ENCODE measurements at places on chromosomes 12 and 14.
A peak's percentile ranks its signal among the peaks of the same experiment; 100 is the strongest.

DNA sequence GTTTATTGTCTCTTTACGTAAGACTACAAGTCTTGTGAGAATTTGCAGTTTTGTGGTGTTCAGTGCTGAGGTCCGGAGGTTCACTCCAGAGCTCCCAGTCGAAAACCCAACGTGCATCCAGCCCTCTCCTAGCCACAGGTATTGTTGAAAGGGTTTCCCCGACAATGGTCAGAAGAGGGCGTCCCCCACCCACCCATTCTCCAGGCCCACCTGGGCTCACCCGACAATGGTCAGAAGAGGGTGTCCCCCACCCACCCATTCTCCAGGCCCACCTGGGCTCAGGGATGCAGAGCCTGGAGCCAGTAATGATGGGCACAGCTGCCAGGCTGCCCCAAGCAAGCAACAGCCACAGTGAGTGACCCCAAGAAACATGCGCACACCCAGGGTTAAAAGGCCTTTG, 126.8 kb upstream of the EVL start:
- no peak for DNase-seq

DNA sequence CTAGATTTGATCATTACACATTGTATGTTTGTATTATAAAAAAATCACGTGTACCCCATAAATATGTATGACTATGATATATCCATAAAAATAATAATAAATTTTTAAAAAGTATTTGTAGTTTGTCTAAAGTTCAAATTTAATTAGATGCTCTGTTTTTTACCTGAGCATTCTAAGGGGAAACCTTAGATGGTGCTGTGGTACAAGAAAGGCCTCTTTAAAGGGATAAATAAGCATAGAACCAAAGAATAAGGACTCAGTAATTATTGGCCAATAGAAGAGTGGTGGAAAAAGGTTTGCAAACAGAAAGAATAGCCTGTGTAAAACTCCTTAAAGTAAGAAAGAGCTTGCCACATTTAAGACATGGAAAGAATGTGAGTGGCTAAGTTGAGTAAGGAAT, 580.1 kb upstream of the SEL1L start:
- DNase-seq: no peak

- DNase-seq: peak; percentile 38
These were observed 241.4 kb downstream of the BMP4 start for GRCh38 chr14:53715193-53715721.

- peak; percentile 60 for DNase-seq
These were observed 1.8 kb upstream of the ZNF839 start for GRCh38 chr14:102317564-102318248.

- no peak for DNase-seq
These were observed 4.5 kb downstream of the LRRC43 start for GRCh38 chr12:122187466-122187865.

DNA sequence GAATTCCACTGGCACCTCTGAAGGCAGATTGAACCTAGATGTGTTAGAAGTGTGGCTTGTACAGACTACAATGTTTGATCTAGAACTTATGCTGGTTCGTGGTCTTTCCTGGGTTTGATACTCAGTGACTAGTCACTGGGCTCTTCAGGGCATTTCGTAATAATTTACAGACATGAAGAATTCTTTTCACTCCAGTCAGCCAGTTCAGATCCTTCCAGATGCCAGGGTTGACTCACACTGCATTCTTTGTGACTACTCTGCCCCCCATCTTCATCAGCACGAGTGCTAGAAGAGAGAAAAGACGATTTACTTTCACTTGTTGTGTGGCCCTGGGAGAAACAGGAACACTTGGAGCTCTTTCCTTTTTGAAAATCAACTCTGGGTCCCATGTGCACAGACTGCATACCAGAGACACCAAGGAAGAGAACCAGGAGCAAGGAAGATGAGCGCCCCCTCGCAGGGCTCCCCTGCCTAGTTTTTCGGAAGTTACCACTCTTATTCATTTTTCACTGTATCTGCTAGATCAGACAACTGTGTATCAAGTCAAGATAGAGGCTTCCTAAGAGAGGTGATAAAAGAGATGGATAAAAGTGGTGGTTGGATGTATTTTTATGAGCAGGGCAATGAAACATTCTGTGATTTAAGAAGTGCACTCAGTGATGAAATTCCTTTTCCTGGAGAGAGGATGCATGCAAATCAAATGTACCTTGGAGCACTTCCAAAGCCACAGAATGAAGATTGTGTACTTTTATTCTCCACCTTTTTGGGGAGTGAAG, 33.5 kb upstream of the EVL start:
- peak; percentile 32 for DNase-seq

GRCh38 chr12:105190530-105190929, 45.4 kb downstream of the APPL2 start:
- no peak for DNase-seq

- DNase-seq: no peak
These were observed 163.3 kb upstream of the NTF3 start for GRCh38 chr12:5268424-5269210.

GRCh38 chr14:68157971-68158371, 338.4 kb downstream of the RAD51B start:
- DNase-seq: no peak

- no peak for DNase-seq
These were observed 6.9 kb upstream of the KRT6B start for GRCh38 chr12:52458861-52459260.

DNA sequence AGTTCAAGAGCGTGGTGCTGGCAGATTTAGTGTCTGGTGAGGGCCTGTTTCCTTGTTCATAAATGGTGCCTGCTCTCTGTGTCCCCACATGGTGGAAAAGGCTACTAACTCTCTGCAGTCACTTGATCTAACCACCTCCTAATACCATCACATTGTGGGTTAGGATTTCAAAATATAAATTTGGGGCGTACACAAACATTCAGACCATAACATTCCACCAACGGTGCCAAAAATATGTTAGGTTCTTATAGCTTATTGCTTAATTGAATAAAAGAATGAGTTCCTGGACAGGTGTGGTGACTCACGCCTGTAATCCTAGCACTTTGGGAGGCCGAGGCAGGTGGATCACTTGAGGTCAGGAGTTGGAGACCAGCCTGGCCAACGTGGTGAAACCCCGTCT, 3.4 kb upstream of the DYRK2 start:
- DNase-seq: no peak

DNA sequence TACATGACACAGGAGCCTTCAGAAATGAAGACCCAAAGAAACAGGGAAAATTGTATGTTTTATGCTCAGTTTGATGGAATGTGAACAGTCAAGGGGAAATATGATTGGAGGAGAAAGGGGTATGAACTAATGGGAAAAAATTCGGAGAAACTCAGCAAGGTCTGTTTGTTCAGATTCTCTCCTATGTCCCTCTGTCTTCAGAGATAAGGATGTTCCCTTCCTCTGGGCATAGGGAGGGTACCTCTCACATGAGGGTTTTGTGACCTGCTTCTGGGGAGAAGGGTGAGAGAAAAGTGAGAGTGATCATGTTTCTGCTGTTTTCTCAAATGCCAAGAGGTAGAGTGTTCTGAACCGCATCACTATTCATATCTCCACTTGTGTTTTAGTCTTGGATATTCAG, 26.6 kb upstream of the LIMA1 start:
- no peak for DNase-seq

DNA sequence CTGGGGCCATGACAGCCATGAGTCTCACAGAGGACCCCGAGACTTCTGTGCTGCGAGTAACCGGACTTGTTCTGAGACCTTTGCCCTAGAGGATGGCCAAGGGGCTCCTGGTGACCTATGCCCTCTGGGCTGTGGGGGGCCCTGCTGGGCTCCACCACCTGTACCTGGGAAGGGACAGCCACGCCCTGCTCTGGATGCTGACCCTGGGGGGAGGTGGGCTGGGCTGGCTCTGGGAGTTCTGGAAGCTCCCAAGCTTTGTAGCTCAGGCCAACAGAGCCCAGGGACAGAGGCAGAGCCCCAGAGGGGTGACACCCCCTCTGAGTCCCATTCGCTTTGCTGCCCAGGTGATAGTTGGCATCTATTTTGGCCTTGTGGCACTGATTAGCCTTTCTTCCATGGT, 2.1 kb downstream of the DNAJC22 start:
- no peak for DNase-seq

All from HT-29 (cell line).